ENCODE measurements at places on chromosomes 7 and 10. TPM values are rescaled to one million over a fixed set of nuclear protein-coding genes. Genes with fewer than 3 reads are reported as not detected.

Gene CEP55
- 0.51 TPM for total RNA-seq

Gene KBTBD2
- total RNA-seq: 22.0 TPM

Gene FKBP9
- 120 TPM for total RNA-seq

Gene ANXA8
- total RNA-seq: not detected

DNA sequence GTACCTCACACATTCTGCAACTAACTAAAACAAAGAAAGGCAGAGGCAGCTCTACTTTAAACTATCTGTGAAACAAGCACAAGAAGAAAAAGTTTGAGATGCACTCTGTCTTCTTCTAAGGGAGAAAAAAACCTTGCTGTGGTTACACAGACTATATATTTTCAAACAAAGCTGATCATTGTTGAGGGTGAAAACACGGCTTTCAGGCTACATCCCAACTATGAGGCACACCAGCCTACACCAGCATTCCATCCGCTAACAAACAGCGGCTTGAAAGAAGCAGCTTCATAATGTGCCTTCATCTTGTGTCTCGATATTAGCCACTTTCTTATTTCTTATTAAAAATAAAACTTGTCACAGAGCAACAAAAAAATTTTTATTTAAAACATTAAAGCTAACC, 79.1 kb downstream of the USP6NL start:
- no peak for DNase-seq

DNA sequence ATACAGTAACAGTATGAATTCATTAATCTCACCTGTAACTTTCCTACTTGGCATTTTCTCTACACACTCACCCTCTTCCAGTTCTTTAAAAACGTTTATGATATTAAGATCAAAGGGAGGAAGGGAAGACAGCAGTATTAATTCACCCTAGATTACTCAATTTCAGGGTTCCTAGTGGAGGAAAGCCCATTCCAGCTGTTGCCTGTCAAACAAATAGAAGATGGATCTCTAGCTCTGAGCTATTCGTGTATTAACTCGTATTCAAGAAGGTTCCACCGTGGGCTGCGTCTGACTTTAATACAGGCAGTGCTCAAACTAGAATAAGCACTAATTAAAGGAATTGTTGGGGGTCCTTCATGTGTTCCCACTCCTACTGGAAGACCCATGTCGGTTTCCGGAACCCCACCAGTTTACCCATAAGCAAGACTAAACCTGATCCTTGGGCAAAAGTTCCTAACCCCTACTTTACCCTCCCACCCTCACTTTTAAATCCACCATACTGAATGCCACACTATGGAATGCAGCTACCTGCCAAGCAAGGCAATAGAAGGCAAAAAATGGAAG, 2.1 kb downstream of the NANOS1 start:
- DNase-seq: no peak

DNA sequence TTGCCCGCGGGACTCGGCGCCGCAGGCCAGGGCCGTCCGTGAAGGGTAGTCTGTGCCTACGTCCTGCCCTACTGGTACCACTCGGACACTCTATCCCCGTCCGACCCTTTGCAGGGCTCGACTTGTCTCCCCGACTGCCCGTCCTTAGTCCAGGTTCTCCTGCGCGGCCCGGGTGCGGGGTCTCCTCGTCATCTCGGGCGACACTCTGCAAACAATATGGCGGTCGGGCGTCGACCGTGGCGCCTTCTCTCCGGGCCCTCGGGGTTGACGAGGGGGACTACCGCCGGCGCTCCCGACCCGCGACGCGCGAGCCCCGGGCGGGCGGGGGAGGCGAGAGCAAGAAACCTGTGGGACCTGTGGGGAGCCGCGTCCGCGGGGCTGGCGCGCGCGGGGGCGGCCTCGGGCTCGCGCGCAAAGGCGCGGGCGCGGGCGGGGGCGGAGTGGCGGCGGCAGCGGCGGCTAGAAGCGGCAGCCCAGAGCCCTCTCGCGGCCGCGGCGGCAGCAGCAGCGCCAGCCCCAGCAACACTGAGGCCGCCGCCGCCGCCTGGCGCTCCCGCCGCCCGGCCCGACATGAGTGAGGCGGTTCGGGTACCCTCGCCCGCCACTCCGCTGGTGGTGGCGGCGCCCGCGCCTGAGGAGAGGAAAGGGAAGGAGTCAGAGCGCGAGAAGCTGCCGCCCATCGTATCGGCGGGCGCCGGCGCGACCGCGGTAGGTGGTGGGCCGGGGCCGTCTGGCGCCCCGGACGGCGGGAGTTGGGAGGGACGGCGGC, at the start of gene HECTD2:
TSS of gene HECTD2 (plus strand) at position 476 of the 769 bp plus-strand sequence. CDS start at position 571, 95 bp downstream.
- DNase-seq: peak; percentile 81

Gene NRG3
- 0.73 TPM for total RNA-seq

DNA sequence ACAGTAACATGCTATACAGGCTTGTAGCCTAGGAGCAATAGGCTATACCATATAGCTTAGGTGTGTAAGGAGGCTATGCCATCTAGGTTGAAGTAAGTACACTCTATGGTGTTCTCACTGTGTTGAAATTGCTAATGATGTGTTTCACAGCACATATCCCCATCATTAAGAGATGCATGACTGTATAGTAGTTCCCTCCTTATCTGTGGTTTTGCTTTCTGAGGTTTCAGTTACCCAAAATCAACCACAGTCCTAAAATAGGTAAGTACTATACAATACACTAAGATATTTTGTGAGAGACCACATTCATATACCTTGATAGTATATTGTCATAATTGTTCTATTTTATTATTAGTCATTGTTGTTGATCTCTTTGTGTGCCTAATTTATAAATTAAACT, 12.7 kb downstream of the FZD1 start:
- DNase-seq: no peak

DNA sequence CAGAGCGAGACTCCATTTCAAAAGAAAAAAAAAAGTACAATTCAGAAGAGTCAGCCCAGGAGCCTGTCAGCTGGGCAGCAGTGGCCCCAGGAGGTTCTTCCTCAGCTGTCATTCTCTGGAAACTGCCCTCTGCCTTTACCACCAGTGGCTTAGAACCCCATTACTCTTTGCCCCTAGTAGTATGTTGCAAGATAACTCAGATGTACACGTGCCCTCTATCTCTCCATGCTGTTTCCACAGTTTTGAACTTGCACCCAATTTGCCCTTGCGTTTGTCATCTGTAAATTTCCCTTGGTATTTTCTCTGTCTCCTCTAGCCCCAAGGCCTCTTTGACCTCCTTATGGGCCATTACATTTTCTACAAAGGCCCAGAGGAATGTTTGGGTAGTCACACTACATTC, 56.7 kb upstream of the PRKAR2B start:
- DNase-seq: no peak

Gene SPDYE5
- not detected for total RNA-seq

DNA sequence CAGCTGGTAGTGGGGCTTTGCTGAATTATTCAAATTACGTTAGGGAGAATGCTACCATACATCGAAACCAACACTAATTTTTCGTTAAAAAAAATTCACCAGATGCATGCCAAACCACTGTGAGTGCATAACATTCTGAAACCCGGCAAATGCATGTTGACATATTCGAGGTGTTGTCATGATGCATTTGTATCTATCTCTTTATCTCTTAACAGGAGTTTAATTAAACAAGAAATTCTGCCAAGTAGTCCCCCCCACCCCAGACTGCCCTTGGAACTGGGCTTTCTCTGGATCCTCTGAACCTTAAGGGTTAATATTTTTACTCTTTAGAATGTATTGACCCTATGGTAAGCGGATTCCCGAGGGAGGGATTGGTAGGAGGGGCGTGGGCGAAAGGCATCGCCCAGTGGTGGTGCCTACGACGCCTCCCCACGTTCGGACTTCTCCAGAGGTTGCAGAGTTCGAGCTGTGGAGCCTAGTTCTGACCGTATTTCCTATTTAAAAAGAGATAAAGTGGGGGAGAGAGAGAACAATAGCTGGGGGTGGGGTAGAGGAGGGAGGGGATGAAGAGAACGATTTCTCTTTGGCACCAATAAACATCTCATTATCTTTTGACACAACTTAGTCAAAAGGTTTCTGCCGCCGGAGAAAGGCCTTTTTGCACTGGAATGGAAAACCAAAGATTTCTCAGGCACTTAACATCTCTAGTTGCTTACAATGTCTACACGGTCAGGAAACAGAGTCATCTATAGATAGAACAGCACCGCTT, 7.2 kb downstream of the DLX6 start:
- no peak for DNase-seq

Gene AGMO
- 0.39 TPM for total RNA-seq

Gene ZNF862
- total RNA-seq: 10.5 TPM

DNA sequence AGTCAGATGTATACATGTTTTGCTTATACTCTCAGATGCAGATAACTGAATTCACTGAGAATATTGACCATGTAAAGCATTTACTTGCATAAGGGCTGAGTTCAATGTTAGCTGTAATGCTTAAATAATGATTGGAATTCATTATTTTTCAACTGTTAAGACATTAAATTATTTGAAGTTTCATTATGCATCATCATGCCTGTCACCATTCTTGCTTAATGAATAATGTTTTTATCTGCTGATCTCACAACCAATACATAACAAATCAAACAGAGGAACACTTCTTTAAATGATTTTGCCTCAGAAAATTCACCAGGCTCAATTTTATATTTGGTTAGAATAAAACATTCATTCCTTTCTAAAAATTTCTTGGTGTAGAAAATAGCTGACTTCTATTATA, 233.4 kb downstream of the GPR37 start:
- no peak for DNase-seq

Gene SEMA3C
- 41.4 TPM for total RNA-seq

Gene WASHC2C
- total RNA-seq: 23.4 TPM

Gene MTERF1
- total RNA-seq: 6.5 TPM

DNA sequence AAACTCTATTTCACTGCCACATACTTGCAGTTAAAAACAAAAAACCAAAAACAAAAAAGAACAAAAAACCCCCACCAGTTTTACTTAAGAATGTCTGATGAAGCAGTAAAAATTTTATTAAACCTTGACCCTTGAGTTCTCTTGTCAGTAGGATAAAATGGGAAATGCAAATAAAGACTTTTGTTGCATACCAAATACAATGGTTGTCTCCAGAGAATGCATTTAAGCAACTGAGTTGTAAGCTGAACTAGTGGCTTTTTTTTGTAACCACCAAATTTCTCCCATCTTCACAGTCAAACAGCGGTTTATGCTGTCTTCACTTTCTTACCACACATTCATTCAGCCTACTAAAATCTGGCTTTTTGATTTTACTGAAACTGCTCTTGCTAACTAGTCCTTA, 3.1 kb downstream of the SYPL1 start:
- no peak for DNase-seq

Gene EPHA1
- not detected for total RNA-seq

Gene SLC26A5
- total RNA-seq: not detected

GRCh38 chr10:116668018-116668417, 47.3 kb downstream of the PNLIPRP2 start:
- DNase-seq: no peak

DNA sequence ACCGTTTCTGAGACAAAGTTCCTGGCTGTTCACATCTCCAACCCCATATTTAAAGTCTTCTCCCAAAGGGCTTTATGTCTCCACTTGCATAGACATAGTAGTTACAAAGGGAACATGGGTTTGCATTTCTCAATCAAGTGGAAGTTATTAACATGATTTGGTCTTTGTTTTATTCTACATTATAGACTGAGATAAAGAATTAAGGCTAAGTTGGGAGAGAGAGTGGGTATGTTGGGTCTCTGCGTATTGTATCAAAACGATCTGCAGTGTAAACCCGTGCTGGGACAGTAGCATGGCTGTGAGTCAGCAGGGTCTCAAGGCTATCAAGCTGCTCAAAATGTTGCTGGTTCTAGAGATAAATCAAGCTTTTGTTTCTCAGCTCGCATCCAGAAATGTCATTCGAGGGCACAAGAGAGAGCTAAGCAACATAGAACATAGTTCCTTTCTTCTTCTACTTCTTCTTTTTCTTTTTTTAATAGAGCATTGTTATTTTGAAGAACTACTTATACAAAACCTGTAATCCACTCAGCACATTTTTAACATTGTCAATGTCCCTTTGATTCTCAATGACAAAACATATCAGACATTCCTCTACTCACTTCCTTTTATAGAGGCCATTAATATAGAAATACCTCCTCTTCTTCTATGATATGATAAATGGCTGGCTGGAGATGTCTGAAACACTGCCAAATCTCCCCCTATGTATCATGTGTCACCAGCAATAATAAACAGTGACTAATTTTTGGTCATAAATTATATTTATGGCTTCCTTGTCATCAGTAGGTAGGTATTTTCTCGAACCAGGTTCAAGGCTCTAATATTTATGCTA, 34.5 kb upstream of the RHOBTB1 start:
- DNase-seq: no peak

- DNase-seq: no peak
These were observed 269.0 kb downstream of the RPS24 start for GRCh38 chr10:78302739-78302988.

DNA sequence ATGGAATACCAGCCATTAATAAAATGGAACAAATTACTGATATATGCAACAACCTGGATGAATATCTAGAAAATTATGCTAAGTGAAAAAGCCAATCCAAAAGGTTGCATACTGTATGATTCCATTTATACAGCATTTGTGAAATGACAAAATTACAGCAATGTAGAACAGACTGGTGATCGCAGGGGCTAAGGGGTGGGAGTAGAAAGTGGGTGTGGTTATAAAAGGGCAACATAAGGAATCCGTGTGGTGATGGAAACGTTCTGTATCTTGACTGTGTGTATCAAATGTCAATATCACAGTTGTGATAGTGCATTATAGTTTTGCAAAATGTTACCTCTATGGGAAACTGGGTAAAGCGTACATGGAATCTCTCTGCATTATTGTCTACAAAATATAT, 15.0 kb downstream of the CEP41 start:
- no peak for DNase-seq

Gene LLCFC1
- total RNA-seq: not detected

Gene FAM25A
- not detected for total RNA-seq

Gene GIGYF1
- 24.7 TPM for total RNA-seq

GRCh38 chr10:110034596-110034995, 26.8 kb downstream of the ADD3 start:
- no peak for DNase-seq

GRCh38 chr7:30226614-30227268, 57.7 kb upstream of the ZNRF2 start:
- no peak for DNase-seq

GRCh38 chr7:8597565-8597964, 164.2 kb downstream of the NXPH1 start:
- DNase-seq: no peak

Gene FANK1
- 0.77 TPM for total RNA-seq

DNA sequence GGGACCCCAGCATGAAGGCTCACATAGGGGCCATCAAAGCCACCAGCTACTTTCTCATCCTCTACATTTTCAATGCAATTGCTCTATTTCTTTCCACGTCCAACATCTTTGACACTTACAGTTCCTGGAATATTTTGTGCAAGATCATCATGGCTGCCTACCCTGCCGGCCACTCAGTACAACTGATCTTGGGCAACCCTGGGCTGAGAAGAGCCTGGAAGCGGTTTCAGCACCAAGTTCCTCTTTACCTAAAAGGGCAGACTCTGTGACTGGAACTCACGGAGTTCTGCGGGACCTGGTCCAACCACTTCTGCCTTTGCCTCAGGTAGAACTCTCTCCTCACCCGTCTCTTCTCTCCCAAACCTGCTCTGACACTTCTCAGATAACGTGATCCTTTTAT, 945 bp downstream of the TAS2R40 start:
- no peak for DNase-seq

All from heart right ventricle (tissue), 16 donors.